ENCODE measurements at places on chromosomes 12 and 14.

DNA sequence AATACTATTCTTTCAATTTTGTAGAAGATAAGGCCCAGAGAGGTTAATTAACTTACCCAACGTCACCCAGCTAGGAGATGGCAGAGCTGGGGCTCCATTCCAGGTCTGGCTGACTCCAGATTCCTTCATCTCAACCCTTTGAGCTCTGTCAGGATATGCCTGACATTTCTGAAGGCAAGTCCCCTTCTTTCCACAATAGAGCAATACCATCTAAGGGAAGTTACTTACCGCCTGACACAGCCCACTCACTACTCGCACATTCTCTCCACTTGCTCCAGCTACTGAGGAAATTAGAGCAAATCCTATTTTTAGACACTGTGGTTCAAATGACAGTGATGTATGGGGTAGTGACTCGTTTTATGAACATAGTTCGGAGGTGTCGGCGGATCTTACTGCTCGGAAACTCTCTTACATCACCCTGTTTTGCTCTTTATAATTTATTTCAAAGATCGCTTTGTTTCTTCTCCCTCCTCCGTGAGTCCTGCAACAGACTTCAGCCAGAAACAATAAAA is 2.0 kb upstream of the WSCD2 start:
- no peak for DNase-seq

- DNase-seq: no peak
Observed at GRCh38 chr12:75834591-75834990, 197.0 kb downstream of the PHLDA1 start.

- no peak for DNase-seq
Observed at GRCh38 chr12:81502912-81503695, 256.0 kb downstream of the PPFIA2 start.

DNA sequence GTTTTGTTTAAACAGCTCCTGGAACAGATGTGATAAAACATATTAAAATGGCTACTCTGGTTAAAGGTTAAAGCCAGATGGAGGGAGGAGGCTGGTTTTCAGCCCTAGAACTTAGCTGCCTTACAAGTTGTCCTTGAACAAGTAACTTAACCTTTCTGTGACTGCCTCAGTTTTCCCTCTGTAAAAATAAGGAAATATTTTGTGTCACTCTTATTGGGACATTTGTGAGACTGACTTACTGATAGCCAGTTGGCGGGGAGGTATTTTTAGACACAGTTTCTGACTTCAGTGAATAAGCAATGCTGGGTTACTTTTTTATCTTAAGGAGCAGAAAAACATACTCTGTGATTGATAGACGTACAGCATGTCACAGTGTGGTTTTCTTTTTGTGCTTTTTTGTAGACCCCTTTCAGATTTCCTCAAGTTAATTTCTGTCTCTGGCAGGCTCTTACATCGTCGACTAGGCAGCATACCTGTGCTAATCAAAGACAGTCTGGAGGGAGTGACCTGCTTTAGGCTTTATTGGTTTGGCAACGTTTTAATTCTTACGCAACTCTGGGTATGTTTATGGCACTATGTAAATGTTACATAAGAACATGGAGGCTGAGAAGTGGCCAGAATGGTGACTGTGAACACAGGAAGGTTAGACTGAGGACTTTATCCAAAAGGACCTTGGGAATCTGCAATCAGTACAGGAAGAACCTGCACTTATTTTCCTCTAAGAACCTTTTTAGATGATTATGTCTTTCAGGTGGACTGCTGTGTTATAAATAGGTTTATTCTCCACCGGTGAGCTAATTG is 3.3 kb downstream of the ACVR1B start:
- no peak for DNase-seq

DNA sequence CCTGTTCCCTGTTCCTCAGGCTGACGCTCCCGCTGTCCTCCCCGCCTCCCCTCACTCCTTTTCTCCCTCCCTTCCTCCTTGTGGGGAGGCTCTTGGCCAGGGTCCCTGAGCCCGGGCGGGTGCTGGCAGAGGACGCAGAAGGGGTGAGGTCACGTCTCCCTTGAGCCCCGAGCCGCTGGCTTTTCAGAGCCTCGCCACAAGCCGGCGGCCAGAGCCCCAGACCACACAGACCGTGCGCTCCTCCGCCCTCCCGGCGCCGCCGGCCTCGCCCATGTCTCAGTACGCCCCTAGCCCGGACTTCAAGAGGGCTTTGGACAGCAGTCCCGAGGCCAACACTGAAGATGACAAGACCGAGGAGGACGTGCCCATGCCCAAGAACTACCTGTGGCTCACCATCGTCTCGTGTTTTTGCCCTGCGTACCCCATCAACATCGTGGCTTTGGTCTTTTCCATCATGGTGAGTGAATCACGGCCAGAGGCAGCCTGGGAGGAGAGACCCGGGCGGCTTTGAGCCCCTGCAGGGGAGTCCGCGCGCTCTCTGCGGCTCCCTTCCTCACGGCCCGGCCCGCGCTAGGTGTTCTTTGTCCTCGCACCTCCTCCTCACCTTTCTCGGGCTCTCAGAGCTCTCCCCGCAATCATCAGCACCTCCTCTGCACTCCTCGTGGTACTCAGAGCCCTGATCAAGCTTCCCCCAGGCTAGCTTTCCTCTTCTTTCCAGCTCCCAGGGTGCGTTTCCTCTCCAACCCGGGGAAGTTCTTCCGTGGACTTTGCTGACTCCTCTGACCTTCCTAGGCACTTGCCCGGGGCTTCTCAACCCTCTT is at the start of gene TMEM233:
Gene TMEM233 (plus strand): TSS at position 197 of the 821 bp plus-strand sequence. CDS start 75 bp downstream, at position 272.
- DNase-seq: no peak

DNA sequence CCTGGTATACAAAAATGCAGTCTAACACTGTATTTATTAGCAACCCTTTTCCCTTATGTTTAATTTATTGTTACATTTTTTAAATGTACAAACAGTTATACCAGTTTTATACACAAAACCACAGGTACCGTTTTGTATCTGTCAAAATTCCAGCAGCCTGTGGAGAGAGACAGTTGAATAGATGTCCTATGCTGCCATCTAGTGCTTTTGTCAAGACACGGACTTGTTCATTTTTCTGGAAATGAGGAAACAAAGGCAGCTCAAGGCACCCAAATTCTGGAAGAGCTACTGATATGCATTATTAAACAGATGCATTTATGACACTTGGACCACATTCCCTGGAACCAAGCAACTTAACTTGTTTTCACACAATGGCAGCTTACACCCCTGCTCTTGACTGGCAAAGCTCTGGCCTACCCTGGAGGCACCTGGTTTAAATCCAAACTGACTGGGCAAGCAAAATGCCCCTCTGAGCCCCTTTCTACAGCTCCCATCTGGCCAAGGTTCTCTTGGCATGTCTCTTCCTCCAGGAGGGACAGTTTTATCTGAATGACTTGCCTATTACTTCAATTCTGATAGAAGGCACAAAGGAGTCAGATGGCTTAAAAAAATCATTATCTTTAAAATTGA is 286.9 kb upstream of the PRKD1 start:
- no peak for DNase-seq

GRCh38 chr12:26963413-26963812 is 25.1 kb downstream of the FGFR1OP2 start:
- no peak for DNase-seq
